ENCODE measurements at places on chromosomes 3 and 15.
A peak's percentile ranks its signal among the peaks of the same experiment; 100 is the strongest.

GRCh38 chr3:146380046-146380445 is 89.3 kb downstream of the PLSCR2 start:
- DNase-seq = no peak

DNA sequence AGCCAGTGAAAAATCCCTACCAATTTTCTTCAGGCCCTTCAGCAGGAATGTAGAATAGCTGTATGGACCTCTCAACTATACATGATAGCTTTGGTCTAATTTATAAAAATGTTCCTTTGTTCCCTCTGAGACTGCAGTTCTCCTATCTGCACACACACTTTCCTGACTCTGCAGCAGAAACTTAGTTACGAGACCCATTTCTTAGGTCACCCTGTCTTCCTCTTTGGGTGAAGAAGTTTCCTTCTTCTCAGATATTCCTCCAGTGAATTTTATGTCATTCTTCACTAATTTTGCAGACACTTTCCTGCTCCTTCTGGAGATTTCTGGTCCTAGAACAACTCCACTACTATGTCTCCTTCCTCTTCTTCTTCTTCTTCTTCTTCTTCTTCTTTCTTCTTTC is 42.6 kb downstream of the CD200R1L start:
- DNase-seq = peak; percentile 28

DNA sequence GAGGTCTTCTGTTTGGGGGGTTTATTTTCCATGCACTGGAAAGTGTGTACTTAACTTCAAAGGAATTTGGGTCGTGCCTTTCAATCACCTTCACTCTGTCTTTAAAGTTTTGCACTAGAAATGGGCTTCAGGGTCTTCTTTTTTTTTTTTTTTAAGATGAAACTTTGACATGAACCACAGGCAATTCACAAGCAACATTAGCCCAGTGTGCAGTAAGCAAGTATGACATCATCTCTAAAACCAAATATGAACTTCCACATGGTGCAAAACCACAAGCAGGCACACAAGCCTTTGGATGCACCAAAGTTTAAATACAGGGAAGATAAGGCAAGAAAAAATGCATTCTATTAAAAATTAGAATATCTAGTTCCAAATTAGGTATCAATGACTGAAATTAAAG is 381.9 kb downstream of the ERC2 start:
- no peak for DNase-seq

GRCh38 chr15:61155741-61156700 is 73.1 kb downstream of the RORA start:
- no peak for DNase-seq

All from suppressor macrophage treated with lipopolysaccharide for 4 hours (primary cell).